ENCODE measurements at places on chromosomes 1 and 21.
A peak's percentile ranks its signal among the peaks of the same experiment; 100 is the strongest.

GRCh38 chr1:112444269-112444668 lies 48.3 kb downstream of the CTTNBP2NL start:
- no peak for DNase-seq

DNA sequence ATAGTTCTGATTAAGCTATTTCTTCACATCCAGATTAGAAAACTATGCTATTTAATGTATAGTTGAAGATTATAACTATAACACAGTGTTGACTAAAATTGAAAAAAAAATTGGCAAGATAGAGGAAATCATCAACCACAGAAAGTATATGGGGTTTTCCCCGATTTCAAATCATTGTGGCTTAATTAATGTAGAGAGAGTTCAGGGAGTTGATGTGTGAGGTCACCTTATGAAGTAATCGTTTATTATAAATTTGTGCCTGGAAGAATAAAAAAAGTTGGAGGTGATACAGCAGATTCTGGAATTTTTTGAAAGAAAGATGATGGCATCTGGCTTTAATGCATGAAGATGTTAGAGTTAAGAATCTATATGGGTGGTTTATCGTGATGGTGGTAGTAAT lies 84.3 kb downstream of the PTGS2 start:
- no peak for DNase-seq

DNA sequence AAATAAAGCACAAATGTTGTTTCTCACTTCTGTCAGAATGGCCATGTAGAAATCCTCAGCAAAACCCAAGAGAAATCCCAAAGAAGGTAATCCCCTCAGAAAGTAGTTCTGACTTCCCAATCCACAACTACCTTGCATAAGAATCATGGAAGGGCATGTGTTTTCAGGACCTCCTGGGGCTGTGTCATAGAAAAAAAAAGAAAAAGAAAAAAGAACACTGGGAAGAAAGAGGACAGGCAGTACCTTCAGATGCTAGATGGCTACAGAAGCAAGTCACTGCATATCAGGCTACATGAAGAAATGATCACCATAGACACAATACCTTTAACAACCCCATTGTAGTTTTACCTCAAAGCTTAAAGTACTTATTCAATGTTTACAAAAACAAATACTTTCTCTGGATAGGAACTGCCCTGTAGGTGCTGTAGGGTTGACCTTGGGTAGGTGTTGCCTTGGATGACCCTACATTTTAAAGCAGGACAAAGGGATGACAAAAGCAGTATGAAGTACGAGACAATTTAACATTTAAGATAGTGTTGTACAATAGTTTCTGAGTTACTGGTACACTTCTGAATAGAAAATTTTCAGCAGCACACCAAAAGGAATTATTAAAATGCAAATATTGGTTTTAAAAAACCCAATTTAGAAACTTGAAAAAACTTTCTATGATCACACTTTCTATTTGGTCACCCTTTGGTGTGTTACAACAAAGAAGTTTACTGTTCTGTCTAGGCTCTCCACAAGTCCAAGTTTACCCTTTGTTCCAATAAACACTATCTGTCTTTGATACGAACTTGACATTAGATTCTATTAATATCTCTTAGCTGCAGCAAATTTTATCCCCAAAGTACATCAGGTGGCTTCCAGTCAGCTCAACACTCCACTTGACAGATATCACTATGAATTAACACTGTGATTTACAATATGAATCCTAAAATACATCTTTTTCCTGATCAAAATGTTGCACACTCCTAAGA lies 5.0 kb downstream of the TRIT1 start:
- DNase-seq: no peak

- DNase-seq: no peak
Measured at GRCh38 chr1:4693891-4694290, 39.5 kb downstream of the AJAP1 start.

- DNase-seq: no peak
Measured at GRCh38 chr1:36835017-36835695, 199.2 kb downstream of the GRIK3 start.

- no peak for DNase-seq
Measured at GRCh38 chr1:190312763-190313162, 164.9 kb downstream of the BRINP3 start.

DNA sequence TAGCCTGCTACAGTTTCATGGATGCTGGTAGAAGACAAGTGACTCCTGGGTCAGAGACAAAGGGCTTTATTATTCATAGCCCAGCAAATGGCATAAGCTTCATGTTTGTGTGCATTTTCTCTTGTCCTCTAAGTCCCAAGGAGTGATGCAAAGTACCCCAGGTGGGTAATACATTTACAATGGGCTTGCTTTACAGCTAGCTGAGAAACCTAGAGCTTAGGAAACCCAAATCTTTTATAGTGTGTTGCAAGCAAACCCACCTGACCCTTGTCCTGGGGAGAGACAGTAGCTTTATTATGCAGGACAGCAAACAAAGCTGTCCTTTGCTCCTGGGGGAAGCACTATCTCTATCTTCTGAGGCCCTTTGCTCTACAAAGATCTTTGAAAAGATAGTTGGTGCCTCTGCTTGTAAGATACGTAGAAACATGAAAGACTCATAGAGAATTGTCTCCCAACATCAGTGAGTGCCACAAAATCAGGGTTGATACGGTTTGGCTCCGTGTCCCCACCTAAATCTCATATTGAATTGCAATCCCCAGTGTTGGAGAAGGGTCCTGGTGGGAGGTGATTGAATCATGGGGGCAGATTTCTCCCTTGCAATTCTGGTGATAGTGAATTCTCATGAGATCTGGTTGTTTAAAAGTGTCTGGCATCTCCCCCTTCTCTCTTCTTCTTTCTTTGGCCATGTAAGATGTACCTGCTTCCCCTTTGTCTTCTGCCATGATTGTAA lies 315.8 kb upstream of the USP24 start:
- no peak for DNase-seq

DNA sequence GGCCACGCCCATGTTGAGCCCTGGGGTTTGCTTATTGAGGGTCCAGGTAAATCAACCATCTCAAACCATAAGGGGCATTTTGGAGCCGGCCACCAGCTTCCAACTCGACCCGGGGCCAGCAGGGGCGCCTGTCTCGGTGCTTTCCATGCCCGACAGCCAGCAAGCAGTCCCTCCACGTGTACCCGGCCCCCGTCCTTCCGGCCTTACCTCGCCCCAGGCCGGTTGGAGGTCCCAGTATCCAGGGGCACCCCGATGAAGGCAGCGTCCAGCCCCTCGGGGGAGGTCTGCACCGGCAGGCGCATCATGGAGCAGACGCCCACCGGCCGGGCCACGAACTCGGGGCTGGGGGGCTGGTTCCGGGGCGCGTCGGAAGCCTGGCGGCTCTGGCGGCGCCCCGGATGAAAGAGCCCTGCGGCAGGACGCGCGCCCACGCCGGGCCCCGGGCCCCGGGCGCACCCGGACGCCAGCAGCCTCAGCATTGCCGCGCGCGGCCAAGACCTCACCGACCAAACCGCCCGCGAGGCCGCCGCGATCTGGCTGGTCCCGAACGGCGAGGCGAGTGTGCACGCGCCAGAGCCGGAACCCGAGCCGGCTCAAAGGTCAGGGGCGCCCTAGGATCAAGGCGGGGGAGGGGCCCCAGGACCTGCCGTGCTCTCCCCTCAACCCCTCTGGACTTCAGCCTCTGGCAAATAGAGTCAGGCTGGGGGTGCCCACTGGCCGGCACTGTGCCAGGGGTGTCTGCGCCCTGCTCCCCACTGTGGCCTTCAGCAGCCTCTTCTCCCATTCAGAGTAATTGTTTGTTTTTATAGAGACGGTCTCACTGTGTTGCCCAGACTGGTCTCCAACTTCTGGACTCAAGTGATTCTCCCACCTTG lies at the start of gene AGMAT:
TSS of gene AGMAT (minus strand) at position 563 of the 875 bp plus-strand sequence. CDS start at position 479, 84 bp downstream.
- peak; percentile 81 for DNase-seq

GRCh38 chr1:27368869-27369582 lies 2.3 kb upstream of the MAP3K6 start:
- DNase-seq: no peak

DNA sequence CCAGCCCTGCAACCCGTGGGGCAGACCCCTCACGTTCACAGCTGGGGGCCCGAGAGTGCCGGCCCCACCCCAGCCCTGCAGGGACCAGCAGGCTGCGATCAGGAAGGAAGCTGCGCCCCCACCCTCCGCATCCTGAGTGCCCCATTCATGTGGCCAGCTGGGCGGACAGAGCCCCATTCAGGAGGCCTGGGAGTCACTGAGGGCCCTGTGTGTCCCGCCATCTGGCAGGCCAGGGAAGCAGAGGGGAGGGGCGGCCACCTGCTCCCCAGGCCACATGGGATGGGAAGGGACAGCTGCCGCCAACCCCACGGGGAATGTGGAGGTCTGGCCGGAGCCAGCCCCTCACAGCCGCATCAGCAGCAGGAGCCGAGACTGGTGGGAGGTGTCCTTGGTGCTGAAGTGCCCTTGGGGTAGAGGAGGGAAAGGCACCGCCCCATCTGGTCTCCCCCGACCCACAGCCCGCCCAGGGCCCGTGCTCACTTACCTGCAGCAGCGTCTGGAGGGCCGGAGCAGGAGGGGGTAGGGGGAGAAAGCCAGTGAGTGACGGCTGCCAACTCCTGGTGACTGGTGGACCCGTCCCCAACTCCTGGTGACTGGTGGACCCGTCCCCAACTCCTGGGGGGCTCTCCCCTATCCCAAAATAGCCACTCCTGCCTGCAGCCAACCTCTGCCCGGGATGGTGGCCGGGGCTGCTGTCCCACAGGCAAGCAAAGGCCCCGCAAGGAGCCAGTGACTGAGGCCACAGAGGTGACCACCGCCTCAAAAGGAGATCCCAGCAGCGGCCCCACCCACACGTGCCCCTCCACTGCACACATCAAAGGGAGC lies 8.7 kb downstream of the ACAP3 start:
- no peak for DNase-seq

DNA sequence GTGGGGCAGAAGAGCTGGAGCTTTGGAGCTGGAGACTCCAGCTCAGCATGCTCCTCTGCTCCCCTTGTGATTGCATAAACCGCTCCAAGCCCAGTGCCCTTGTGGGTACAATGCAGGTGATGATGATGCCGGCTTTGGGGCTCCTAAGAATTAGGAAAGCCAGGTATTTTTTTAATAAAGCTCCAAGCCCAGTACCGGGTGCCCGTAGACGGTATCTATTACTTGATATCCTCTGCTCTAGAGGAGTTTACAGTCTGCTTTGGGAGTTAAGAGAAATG lies 27.2 kb downstream of the TENT5C start:
- DNase-seq: no peak

GRCh38 chr1:116921301-116921885 lies 11.7 kb downstream of the PTGFRN start:
- no peak for DNase-seq

DNA sequence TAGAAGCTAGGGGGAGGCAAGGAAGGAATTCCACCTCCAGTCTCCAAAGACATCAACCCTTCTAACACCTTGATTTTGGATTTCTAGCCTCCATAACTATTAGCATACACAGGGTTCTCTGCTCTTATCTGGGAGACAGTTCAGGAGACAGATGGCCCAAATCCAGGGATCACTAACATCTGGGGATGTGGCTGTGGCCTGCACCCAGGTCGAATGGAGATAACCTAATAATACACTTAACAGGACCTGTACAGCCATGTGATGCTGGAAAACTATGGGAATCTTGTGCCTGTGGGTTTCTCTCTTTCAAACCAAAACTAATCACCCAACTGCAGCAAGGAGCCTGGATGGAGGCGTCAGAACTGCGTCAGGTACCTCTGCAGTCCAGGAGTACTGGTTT lies 47.6 kb downstream of the KIAA0319L start:
- no peak for DNase-seq

- peak; percentile 10 for DNase-seq
Measured at GRCh38 chr1:245153552-245154428, 995 bp upstream of the KIF26B start.

DNA sequence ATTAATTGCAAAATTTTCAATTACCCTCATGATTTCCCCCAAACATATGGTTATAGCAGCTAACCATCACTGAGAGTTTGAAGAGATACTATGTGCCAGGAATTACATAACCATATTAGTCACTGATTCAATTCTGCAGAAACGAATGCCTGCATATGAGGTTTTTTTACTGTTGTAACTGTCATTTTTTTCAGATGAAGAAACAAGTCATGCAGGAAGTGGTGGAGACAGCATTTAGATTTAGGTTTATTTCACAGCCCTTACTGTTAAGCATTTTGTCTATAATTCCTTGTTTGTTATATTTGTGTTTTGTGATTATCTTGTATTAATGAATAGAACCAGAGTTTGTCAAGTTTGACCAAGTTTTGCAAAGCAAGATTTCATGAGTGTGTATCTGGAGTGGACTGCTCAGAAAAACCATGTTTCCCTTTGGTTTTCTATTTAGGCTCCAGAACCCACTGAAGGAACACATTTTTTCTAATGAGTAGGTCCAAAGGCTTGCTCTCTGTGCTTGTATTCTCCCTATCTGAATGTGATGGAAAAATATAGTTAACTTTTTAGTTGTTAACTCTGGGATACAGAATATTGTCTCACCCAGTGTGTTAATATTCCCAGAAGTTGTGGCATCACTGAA lies 308.5 kb upstream of the ADAMTS5 start:
- no peak for DNase-seq

GRCh38 chr1:30685796-30686165 lies 37.6 kb downstream of the MATN1 start:
- DNase-seq: no peak

GRCh38 chr1:17944646-17945045 lies 163.0 kb upstream of the IGSF21 start:
- no peak for DNase-seq

DNA sequence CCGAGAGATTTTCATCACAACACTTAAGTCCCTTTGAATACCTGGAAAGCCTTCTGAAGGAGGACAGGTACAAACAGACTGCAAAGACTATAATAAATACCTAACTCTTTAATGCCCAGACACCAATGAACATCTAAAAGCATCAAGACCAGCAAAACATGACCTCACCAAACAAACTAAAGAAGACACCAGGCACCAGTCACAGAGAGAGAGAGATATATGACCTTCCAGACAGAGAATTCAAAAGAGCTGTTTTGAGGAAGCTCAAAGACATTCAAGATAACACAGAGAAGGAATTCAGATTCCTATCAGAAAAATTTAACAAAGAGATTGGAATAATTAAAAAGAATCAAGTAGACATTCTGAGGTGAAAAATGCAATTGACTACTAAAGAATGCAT lies 50.6 kb upstream of the ACADM start:
- no peak for DNase-seq

- DNase-seq: no peak
Measured at GRCh38 chr1:244111027-244111426, 59.9 kb downstream of the ZBTB18 start.

DNA sequence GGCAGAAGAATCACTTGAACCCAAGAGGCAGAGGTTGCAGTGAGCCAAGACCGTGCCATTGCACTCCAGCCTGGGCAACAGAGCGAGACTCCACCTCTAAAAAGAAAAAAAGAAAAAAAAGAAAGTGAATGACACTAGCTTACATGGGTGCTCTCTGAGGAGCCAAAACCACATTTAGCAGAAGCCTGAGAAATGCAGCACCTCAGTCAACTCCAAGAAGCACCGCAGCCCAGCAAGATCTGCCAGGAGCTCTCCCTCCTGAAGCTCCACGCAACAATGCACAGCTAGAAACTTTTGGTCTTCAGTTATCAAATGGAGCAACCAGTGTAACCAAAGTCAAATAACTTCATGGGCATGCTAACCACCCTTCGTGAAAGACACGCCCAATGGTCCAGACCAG lies 229.1 kb downstream of the SETD4 start:
- no peak for DNase-seq

- DNase-seq: no peak
Measured at GRCh38 chr1:17404034-17404684, 32.2 kb downstream of the PADI6 start.
